ENCODE measurements at places on chromosomes 5 and 9. TPM values are rescaled to one million over a fixed set of nuclear protein-coding genes. Genes with fewer than 3 reads are reported as not detected.

GRCh38 chr9:117887941-117888340 is 183.7 kb downstream of the TLR4 start:
- H3K27ac ChIP-seq, result no peak overlapping the region
- no peaks in the 10 kb centered on the region for H3K36me3 ChIP-seq
- no peaks in the 10 kb centered on the region for H3K27me3 ChIP-seq
- H3K4me1 ChIP-seq, result no peaks in the 10 kb centered on the region

- H3K27ac ChIP-seq, result no peak overlapping the region
- H3K4me3 ChIP-seq, result no peak overlapping the region
- DNase-seq, result no peak
- H3K36me3 ChIP-seq, result no peaks in the 10 kb centered on the region
Observed at GRCh38 chr5:76926329-76927105, 26.3 kb upstream of the CRHBP start.

DNA sequence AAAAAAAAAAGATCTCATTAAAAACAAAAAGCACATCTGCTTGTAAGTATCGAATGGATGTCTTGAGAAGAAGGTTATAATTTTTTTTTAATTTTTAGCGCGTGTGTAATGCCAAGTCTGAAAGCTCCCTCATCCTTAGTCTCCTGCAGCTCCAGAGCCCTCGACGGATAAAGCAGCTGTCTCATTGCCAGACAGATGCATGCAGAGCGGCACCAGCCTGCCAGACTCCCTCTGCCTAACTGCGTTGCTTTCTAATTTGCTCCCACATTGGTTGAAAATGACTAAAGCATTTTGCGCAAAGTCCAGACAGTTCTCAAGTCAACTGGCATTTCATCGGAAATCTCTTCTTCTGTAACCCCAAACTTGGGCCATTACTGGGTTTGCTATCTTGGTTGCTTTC is 29.4 kb downstream of the OLFM1 start:
- no peaks in the 10 kb centered on the region for H3K4me1 ChIP-seq
- no peak overlapping the region for H3K27ac ChIP-seq
- H3K36me3 ChIP-seq, result no peaks in the 10 kb centered on the region
- H3K4me3 ChIP-seq, result no peak overlapping the region

DNA sequence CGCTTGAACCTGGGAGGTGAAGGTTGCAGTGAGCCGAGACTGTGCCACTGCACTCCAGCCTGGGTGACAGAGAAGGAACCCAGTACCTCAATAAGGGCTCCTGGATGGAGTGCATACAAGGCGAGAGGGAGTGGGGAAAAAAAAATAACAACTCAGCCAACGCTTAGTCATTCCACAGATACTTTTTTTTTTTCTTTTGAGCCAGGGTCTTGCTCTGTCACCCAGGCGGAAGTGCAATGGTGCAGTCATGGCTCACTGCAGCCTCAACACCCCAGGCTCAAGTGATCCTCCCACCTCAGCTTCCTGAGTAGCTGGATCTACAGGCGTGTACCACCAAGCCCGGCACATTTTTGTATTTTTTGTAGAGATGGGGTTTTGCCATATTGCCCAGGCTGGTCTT is 59.5 kb upstream of the GGTA1 start:
- no peak overlapping the region for H3K27ac ChIP-seq
- peaks cover 36% of the 10 kb centered on the region for H3K4me1 ChIP-seq
- DNase-seq, result no peak
- no peak overlapping the region for H3K4me3 ChIP-seq
- H3K27me3 ChIP-seq, result peaks cover 10% of the 10 kb centered on the region

DNA sequence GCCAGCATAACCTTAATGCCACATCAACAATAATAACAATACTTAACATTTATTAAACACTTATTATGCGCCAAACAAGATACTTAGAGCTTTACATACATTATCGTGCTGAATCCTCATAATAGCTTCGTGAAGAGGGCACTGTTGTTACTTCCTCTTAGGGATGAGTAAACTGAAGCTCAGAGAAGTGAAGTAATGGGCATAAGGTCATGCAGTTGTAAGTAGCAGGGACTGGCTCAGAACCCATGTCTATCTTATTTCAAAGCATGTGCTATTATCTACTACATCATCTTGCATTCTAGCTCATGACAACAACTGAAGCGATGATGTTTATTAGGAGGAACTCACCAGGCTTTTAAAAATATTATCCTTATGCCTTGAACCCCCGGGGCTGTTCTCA is 34.9 kb upstream of the PPP3R2 start:
- no peak for DNase-seq
- H3K27me3 ChIP-seq, result no peaks in the 10 kb centered on the region
- H3K27ac ChIP-seq, result no peak overlapping the region
- H3K4me1 ChIP-seq, result no peaks in the 10 kb centered on the region

DNA sequence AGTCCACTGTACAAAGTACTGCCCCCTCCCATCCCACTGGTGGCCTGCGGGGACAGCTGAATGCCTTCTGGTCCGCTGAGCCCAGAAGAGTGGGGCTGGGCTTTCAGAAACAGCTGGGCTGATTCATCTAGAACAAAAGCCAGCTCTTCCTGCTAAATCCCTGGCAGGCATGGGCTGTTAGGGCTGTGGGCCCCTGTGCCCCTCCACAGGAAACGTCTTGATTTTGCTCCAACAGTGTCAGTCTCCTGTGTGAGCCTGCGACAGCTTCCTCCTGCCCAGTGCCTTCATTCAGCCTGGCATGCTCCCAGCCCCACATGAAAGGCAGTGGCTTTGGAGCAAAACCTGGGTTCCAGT is 6.9 kb upstream of the GSN start:
- no peak overlapping the region for H3K27ac ChIP-seq
- no peak overlapping the region for H3K4me3 ChIP-seq
- H3K4me1 ChIP-seq, result peaks cover 28% of the 10 kb centered on the region
- no peaks in the 10 kb centered on the region for H3K27me3 ChIP-seq

DNA sequence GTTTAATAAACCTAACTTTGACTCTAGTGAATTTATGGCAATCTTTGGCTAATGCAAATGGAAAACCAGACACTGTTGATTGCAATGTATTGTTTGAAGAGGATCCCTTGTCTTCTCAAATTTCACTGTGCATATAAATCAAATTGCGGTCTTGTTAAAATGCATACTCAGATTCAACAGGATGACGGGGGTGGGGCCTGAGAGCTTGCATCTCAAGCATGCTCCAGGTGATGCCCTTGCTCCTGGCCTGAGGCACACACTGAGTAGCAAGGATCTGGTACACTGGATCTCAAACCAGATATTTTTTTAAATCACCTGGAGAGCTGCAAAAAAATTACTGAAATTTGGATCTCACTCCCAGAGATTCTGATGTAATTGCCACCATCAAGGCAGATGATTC is 463.7 kb downstream of the DNAH5 start:
- no peak overlapping the region for H3K27ac ChIP-seq
- no peak for DNase-seq
- H3K36me3 ChIP-seq, result no peaks in the 10 kb centered on the region

- DNase-seq, result no peak
- no peak overlapping the region for H3K27ac ChIP-seq
- H3K27me3 ChIP-seq, result peaks cover 22% of the 10 kb centered on the region
- no peaks in the 10 kb centered on the region for H3K36me3 ChIP-seq
- no peak overlapping the region for H3K4me3 ChIP-seq
Observed at GRCh38 chr5:30131-30530, 61.8 kb upstream of the PLEKHG4B start.

DNA sequence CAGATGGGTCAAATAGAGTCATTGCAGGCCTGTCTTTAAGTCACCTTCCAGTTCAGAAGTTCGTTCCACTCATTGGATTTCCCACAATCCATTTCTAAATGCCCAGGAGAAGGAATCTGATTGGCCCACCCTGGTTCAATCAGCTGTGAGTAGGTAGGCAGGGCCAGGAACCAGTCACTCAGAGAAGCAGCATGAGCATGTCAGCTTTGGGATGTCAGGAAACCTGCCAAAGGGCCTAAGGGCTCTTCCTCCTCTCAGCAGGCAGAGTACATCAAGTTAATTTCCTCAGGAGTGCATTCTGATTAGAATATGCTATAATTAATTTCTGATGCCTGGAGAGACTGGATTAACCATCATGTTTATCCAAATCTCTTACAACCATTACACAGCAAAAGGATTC is 412.9 kb upstream of the CCNH start:
- H3K36me3 ChIP-seq, result no peaks in the 10 kb centered on the region
- no peaks in the 10 kb centered on the region for H3K4me1 ChIP-seq
- no peak overlapping the region for H3K4me3 ChIP-seq
- no peaks in the 10 kb centered on the region for H3K27me3 ChIP-seq
- DNase-seq, result no peak

- H3K4me3 ChIP-seq, result no peak overlapping the region
- H3K27me3 ChIP-seq, result no peaks in the 10 kb centered on the region
- H3K4me1 ChIP-seq, result no peaks in the 10 kb centered on the region
- no peaks in the 10 kb centered on the region for H3K36me3 ChIP-seq
- no peak overlapping the region for H3K27ac ChIP-seq
- no peak for DNase-seq
Observed at GRCh38 chr9:117521293-117521692, 106.4 kb upstream of the ASTN2 start.

GRCh38 chr5:102453716-102454115 is 45.1 kb downstream of the SLCO6A1 start:
- no peak overlapping the region for H3K27ac ChIP-seq
- H3K4me3 ChIP-seq, result no peak overlapping the region
- H3K36me3 ChIP-seq, result no peaks in the 10 kb centered on the region
- DNase-seq, result no peak
- no peaks in the 10 kb centered on the region for H3K27me3 ChIP-seq

- peak overlapping the region; percentile 12 for H3K27ac ChIP-seq
- peaks cover 18% of the 10 kb centered on the region for H3K4me1 ChIP-seq
- H3K27me3 ChIP-seq, result no peaks in the 10 kb centered on the region
- no peak overlapping the region for H3K4me3 ChIP-seq
- DNase-seq, result no peak
Observed at GRCh38 chr9:117682955-117683710, 21.1 kb upstream of the TLR4 start.

GRCh38 chr5:179799644-179799973 is 5.8 kb downstream of the LTC4S start:
- H3K27ac ChIP-seq, result no peak overlapping the region
- peak; percentile 77 for DNase-seq
- no peaks in the 10 kb centered on the region for H3K27me3 ChIP-seq
- no peak overlapping the region for H3K4me3 ChIP-seq

DNA sequence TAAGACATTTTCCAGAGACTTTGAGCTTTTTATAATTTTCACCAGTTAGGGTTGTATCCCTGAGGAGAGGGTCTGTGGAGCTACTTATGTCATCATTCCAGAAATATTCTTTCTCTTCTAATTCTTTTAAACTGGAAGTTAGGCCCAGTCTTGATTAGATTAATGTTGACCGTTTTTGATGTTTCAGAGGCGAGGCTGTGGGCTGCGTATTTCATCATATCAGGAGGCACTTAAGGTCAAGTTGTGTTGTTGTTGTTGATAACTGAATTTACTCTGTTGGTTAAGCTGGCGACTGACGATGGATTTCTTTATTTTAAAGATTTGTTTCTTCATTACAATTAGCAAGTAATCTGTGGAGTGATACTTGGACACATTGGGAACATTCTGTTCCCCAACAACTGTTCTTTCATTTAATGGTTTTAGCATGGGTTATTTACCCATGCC is 20.1 kb downstream of the IPO11 start:
- no peak overlapping the region for H3K4me3 ChIP-seq
- H3K27me3 ChIP-seq, result no peaks in the 10 kb centered on the region
- no peak for DNase-seq
- H3K4me1 ChIP-seq, result peaks cover 5% of the 10 kb centered on the region

- H3K27ac ChIP-seq, result peak overlapping the region; percentile 72
- H3K36me3 ChIP-seq, result no peaks in the 10 kb centered on the region
- no peak overlapping the region for H3K4me3 ChIP-seq
Observed at GRCh38 chr5:96709152-96709821, 47.1 kb downstream of the CAST start.

Gene PRRX2
- 34.8 TPM for total RNA-seq

Gene NME5
- total RNA-seq, result 5.9 TPM

Gene ARHGEF37
- total RNA-seq, result 0.72 TPM

Gene SAPCD2
- total RNA-seq, result 0.88 TPM

Gene ALAD
- 26.8 TPM for total RNA-seq

Gene SARDH
- 10.9 TPM for total RNA-seq

Data from osteoblast (primary cell).